ENCODE measurements at places on chromosomes 4 and X.

DNA sequence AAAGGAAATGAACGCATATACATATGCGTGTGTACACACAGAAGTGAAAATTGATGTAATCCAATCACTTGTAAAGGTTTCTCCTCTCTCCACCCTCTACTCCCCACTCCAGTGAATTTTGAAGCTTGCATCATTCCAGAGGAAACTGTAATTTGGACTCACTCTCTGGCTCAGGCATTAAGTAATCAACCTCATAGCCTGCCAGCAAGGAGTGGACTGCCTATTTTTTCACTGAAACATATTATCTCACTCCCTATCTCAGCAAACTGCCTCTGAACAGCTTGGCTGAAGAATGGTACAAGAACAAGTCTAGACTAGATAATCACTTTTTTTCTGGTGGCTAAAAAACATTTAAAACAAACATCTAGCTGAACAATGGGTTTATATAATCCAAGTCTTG, 124.2 kb downstream of the C4orf51 start:
- no peak for DNase-seq

- no peak for DNase-seq
Observed at GRCh38 chr4:57182132-57182874, 72.1 kb upstream of the IGFBP7 start.

DNA sequence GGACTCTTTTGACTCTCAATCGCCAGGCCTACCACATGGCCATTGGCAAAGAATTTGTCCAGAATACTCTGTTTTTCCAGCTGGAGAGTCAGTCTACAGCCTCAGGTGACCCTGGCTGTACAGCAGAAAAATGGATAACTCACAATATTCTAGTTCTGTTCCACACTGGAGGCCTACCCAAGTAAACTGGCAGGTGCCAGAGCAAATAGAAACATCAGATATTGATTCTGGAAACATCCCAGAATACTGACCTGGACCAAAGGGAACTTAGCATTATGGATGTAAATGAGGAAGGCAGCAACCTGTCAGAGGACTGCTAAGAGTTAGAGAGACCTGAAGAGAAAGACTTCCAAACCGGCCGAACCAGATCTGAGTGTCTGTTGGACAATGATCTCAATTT, 147.9 kb upstream of the SMAD1 start:
- no peak for DNase-seq

- no peak for DNase-seq
Observed at GRCh38 chr4:56052481-56052880, 103.7 kb downstream of the CEP135 start.

DNA sequence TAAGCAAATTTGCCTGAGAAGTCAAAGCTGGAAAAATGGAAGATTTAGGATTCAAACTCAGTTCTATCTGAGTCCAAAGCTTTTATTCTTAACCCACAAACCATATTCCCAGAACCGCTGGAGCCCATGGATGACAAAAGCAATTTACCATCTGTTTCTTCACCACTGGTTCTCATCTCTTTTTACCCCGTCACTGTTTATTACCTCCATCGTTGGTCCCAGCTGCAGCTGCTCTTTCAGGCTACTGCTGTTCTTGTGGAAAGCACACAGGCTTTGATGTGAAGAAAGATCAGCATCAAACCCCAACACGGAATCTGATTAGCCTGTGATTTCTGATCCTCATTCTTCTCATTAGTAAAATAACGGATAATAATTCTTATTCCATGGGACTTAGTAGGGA, 9.5 kb downstream of the FBXO8 start:
- DNase-seq, result no peak

GRCh38 chr4:107692202-107692601, 27.8 kb downstream of the PAPSS1 start:
- peak; percentile 22 for DNase-seq

DNA sequence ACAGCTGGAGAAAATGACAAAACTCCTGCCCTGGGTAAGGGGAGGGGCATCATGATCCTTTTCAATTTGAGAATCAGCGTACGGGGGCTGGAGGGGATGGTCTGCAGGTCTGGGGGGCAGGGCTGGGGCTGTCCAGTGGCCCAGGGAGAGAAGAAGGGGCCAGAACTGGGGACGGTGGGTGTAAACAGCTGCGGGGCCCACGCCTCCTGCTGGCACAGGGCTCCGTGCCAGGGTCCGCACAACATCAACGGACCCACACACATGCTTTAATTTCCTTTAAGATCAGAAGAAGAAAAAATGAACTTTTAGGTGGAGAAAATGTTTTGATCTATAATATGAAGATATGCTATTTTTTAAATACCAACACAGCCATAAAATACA, 52.1 kb downstream of the PSAPL1 start:
- no peak for DNase-seq

All from CD4-positive, alpha-beta T cell treated with Interleukin-17A for 1 hour (primary cell).